ENCODE measurements at places on chromosomes 12 and 14. TPM values are rescaled to one million over a fixed set of nuclear protein-coding genes. Genes with fewer than 3 reads are reported as not detected.

FGF6 gene
- not detected for total RNA-seq

GRCh38 chr12:17928708-17929366, 161.2 kb downstream of the RERGL start:
- no peak for DNase-seq
- H3K27me3 ChIP-seq = no peaks in the 10 kb centered on the region
- H3K36me3 ChIP-seq = no peaks in the 10 kb centered on the region
- H3K4me3 ChIP-seq = no peak overlapping the region

- H3K36me3 ChIP-seq = peaks cover 92% of the 10 kb centered on the region
- no peaks in the 10 kb centered on the region for H3K4me1 ChIP-seq
- H3K27me3 ChIP-seq = no peaks in the 10 kb centered on the region
- no peak overlapping the region for H3K27ac ChIP-seq
- no peak overlapping the region for H3K4me3 ChIP-seq
These were observed 17.0 kb downstream of the ACIN1 start for GRCh38 chr14:23077962-23078361.

GRCh38 chr12:92012691-92013090, 133.0 kb downstream of the BTG1 start:
- no peak overlapping the region for H3K4me3 ChIP-seq
- no peaks in the 10 kb centered on the region for H3K36me3 ChIP-seq
- no peaks in the 10 kb centered on the region for H3K4me1 ChIP-seq

GRCh38 chr14:74394549-74394948, 31.5 kb downstream of the SYNDIG1L start:
- no peak for DNase-seq
- no peaks in the 10 kb centered on the region for H3K4me1 ChIP-seq
- H3K36me3 ChIP-seq = no peaks in the 10 kb centered on the region
- H3K27ac ChIP-seq = no peak overlapping the region

GRCh38 chr12:111546171-111546570, 52.9 kb downstream of the ATXN2 start:
- no peaks in the 10 kb centered on the region for H3K4me1 ChIP-seq
- H3K27me3 ChIP-seq = no peaks in the 10 kb centered on the region
- H3K36me3 ChIP-seq = peaks cover 15% of the 10 kb centered on the region
- no peak for DNase-seq
- H3K4me3 ChIP-seq = no peak overlapping the region

EGLN3 gene
- total RNA-seq = 19.8 TPM

TAS2R13 gene
- 0.75 TPM for total RNA-seq
